ENCODE measurements at places on chromosomes 4 and X.
A peak's percentile ranks its signal among the peaks of the same experiment; 100 is the strongest.

DNA sequence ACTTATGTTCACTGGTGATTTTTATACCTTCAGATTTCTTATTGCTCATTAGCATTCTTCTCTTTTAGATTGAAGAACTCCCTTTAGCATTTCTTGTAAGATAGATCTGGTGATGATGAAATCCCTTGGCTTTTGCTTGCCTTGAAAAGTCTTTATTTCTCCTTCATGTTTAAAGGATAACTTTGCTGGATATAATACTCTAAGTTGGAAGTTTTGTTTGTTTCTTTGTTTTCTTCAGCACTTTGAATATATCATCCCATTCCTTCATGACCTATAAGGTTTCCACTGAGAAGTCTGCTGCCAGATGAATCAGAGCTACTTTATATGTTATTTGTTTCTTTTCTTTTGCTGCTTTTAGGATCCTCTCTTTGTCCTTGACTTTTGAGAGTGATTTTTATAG, 18.5 kb downstream of the CC2D2A start:
- DNase-seq = no peak

GRCh38 chr4:932713-933070, 432 bp downstream of the TMEM175 start:
- DNase-seq = no peak

GRCh38 chrX:151153086-151153485, 23.3 kb upstream of the GPR50 start:
- no peak for DNase-seq

DNA sequence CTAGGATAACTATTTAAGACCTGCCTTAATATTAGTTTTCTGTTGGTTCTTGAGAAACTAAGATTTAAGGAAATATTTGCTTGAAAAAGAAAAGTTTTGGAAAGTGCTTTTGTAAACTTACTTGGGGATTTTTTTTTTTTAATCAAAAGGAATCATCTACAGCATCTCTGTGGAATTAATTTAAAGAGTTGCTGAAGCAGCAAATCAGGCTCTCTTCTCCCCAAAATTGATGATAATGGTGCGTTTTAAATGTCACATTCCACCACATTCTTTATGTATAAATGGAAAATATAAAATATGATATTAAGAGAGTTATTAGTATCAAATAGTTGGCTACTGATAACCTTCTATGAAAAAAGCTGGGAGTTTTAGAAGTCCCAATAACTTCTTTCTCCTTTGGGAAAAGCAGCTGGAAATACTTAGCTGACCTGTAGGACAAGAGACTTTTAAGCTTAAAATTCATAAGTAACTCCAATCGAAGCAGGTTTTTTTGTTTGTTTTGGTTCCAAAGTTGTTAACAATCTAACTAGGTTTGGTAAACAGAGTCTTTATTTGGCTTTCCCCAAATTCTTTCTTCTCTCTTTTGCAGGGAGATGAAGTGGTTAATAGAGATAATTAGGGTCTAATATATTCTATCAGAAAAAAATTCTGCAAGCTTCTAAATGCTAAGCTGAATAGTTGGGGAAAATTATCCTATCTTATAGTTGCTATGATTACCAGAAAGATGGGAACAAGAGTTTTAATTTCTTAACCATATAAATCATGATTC, 4.4 kb downstream of the KLF3 start:
- DNase-seq = no peak

- DNase-seq = peak; percentile 1
These were observed 25.6 kb downstream of the ZRSR2 start for GRCh38 chrX:15815779-15816437.

- DNase-seq = no peak
These were observed 113.0 kb downstream of the FBXW7 start for GRCh38 chr4:152422817-152423320.

- DNase-seq = no peak
These were observed 944.7 kb upstream of the NDST4 start for GRCh38 chr4:116058129-116058528.

DNA sequence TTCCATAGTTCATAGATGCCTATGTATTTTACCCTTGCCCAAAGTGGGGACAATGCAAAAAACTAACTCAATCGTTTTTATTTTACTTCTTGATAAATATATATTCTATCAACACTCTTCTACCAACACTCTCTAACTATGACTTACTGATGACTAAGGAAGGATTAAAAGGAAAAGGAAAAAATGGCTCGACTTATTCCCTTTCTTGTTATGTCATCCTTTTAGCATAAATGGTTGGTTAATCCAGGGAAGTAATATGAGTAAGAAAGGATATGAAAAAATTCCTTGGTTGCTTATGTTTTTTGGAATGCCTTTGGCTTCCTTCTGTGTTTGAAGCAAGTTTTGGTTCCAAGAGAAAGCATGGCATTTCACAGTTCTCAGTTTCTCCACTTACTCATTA, 1087.1 kb downstream of the C4orf33 start:
- DNase-seq = no peak

- no peak for DNase-seq
These were observed 102.3 kb downstream of the ADRA2C start for GRCh38 chr4:3868211-3869173.

- DNase-seq = no peak
These were observed 14.9 kb upstream of the PORCN start for GRCh38 chrX:48493890-48494364.

DNA sequence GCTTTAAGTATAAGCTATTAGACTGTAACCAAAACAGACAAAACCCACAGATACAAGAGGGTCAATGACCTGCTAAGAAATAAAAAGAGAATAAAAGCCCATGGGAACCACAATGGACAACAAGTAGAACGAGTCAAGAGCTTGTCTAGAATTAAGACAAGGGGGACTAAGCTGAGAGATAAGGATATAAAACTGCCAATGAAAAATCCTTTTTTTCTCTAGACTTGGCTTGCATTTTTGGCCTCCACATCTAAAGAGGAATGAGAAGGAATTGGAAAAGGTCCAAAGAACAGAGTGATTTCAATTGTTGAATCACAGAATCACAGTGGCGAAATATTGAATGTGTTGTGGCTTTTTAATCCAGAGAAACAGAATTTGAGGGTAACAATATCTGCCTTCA, 135.7 kb downstream of the QDPR start:
- no peak for DNase-seq

- DNase-seq = no peak
These were observed 72.5 kb upstream of the EMCN start for GRCh38 chr4:100590325-100590724.

GRCh38 chr4:81359207-81359606, 112.5 kb downstream of the RASGEF1B start:
- no peak for DNase-seq

- DNase-seq = no peak
These were observed 71.7 kb downstream of the PCYT1B start for GRCh38 chrX:24575496-24575895.

DNA sequence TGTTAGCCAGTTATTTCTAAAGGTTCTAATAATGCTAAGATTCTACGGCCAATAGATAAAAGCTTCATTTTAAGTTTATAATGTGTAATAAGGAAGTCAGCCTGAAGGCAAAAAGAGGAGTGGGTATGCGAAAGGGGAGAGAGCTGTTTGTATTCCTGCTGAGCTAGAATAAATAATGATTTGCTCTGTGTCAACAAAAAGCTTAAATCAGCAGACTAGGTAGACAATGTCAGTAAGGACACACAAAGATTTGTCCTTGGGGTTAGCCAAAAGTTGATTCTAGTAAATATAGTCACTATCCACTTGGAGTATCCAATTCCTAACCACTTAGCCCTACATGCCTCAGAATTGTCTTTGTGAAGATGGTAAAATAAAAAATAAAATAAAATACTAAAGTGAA, 90.3 kb upstream of the GRIA3 start:
- no peak for DNase-seq

DNA sequence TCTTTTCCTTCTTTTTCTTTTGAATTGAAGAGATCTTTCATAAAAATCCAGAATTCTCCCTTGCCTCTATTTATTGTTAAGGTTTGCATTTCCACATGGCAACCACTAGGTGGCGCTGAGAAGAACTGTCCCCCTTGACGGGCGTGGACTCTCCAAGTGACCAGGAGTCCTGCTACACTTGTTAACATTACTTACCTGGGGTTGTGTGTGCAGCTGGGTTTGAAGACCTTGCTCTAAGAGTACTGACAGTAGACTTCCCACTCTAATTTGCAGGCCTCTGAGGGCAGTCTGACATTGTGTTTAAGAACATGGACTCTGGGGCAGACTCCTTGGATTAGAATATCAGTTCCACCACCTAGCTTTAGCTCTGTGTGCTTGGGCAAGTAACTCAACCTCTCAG, 52.8 kb downstream of the GPRIN3 start:
- peak; percentile 17 for DNase-seq

GRCh38 chrX:46374371-46374770, 170.8 kb downstream of the ZNF674 start:
- no peak for DNase-seq

DNA sequence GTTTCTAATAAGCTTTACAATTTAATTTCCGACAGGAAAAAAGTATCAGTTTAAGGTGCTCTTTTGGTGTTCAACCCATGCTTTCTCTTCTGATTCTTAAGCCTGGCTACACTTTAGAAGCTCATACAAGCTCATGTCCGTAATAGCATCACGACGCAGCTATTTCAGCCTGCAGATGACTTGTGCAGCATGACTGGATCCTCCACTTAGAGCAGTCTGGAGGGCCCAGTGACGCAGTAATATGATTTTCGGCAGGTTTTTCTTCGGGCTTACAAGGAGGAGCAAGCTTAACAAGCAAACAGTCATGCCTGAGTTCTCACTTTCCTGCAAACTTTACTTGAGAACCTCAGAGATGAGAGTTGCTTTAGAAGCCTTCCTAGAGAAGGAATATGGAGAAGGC, 85.3 kb upstream of the MAML3 start:
- no peak for DNase-seq

- no peak for DNase-seq
These were observed 186.5 kb upstream of the FSTL5 start for GRCh38 chr4:162350331-162350730.

DNA sequence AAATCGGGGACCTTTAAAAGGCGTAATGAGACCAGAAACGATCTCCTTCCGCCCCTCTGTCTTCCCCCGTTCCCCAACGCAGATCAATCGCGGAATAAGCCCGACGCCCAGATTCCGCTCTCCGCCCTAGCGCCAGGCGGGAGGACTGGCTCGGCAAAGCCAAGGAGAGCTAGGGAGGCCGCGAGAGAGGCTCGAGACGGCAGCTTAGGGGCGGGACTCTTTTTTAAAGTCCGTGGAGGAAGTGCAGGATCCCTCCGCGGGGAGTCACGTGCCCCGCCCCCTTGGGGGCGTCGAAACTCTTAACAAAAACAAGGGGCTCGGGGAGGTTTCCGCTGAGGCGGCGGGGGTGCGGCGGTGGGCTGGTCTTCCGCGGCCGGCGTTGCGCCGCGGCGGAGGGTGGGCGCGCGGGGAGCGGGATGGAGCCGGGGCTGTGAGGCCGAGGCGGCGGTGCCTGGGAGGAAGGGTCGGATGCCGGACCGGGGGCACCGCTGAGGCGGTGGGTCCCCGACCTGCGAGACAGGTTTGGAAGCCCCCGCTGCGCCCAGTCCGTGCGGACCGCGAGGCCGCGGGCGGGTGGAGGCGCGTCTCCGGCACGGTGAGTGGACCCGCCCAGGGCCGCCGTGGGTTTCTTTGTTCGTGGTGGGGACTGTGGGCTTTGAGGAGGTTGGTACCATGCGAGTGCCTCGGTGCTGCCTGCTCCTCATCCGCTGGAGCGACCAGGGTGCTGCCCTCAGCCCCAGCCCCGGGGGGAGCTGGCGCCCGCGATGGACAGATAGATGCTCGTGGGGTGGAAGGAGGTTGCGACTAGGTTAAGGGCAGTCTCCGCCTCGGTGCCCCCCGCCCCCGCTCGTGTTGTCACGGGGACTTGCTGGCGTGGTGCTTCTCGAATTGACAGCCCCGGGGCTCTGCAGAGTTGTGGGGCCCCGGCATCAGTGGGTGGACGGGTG, at the start of gene CCNG2:
TSS of gene CCNG2 (plus strand) at position 296 of the 947 bp plus-strand sequence. CDS start 1,326 bp downstream, outside the sequence.
- DNase-seq = peak; percentile 64

- no peak for DNase-seq
These were observed 46.5 kb downstream of the PHOX2B start for GRCh38 chr4:41701983-41702382.

DNA sequence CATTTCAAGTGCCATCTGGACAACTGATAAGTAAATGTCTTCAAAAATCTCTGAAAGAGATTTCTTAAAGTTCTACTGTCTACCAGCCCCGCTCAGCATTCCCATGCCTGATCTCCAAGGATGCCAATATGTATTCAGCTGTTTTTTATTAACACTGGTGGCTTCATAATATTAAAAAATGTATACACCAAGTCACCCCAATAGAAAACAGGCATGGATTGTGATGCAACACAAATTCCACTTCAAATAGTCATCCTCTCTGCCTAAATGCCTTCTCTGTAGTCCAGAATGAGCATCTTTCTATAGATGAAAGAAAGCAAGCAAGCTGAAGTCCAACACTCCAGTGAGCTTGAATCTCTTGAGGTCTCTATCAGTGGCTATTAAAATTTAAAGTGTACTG, 152.2 kb upstream of the PPARGC1A start:
- DNase-seq = no peak

- no peak for DNase-seq
These were observed 137.3 kb upstream of the PDLIM3 start for GRCh38 chr4:185672618-185673017.

DNA sequence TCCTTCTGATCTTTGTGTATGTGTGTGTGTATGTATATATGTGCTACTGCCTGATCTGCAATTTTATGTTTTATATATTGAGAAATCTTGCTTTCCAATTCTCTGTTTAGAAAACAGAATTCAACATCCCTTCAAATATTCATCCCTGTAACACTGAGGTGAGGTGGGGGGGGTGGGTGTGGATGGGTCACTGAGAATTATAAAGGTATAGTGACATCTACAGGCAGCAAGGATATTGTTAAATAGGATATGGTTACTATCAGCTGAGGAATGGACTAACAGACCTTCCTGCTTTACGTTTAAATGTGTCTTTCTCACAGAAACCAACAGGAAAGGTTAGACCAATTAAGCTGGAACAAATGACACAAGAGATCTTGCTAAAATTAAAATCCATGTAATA, 19.0 kb upstream of the MAGEB2 start:
- no peak for DNase-seq

GRCh38 chr4:147625733-147626132, 8.5 kb downstream of the TMEM184C start:
- no peak for DNase-seq

DNA sequence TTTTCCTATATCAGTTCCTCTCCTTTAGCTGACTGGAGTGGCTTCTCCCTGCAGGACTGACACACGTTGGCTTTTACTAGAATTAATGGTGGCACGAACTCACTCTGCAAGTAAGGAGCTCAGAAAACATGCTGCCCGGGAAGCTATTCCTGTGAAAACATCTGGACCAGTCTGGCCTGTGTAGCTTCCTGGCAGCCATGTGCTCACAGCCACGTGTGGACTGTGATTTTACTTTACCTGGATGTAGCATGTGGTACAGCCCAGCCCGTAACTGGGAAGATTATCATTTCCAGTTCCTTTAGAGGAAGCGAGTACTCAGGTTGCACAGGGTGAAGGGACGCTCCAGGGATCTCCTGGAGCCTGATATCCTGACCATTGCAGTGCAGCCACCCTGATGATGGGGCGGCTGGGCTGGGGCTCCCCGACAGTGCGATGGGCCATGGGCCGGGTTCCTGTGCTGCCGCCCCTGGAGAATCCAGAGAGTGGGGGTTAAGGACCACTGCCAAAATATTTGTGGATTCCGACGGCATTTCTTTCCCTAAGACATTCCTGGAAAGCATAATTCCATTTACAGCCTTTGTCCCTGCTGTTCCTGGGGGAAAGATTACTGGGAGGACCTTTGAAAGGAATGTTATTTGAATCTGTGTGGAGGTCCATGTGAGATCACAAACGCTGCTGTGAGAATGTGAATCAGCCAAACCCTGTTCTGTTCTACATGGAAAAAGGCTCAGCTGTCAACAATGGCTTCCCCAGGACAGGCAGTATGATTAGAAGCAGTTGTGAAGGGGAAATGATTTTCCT, 35.0 kb downstream of the PROM1 start:
- no peak for DNase-seq
